ENCODE measurements at places on chromosomes 1 and 21.

- no peak for DNase-seq
These were observed 53.6 kb downstream of the LRRC8C start for GRCh38 chr1:89686520-89686919.

DNA sequence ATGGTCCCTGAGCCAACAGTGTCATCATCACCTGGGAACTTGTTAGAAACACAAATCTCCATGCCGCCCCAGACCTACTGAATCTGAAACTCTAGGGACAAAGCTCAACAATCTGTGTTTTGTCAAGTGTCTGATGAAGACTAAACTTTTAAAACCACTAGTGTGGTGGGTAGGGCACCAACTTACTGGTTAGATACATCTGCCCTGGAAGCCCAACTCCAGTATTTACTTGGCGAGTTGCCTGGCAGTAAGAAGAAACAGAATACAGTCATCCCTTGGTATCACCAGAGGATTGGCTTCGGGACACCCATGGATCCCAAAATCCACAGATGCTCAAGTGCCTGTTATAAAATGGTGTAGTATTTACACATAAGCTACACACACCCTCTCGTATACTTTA is 367.9 kb upstream of the DUSP10 start:
- no peak for DNase-seq

DNA sequence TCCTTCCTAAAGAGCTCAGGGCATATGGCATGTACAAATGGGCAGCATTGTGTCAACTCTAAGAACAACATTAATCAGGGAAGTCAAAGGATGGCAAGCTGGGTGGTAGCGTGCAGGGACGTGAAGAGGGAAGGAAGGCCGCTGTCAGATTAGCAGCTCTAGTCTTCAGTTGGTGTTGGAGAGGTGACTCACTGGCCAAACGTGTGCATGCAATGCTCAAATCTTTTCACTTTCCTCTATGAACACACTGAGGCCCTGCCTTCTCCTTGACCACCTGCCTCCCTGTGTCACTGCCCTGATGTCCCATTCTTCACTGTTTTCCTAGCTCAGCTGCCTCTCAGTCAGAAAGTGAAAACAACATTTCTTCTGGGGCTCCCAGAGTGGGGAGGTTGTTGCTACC is 5.9 kb upstream of the PIGR start:
- no peak for DNase-seq

DNA sequence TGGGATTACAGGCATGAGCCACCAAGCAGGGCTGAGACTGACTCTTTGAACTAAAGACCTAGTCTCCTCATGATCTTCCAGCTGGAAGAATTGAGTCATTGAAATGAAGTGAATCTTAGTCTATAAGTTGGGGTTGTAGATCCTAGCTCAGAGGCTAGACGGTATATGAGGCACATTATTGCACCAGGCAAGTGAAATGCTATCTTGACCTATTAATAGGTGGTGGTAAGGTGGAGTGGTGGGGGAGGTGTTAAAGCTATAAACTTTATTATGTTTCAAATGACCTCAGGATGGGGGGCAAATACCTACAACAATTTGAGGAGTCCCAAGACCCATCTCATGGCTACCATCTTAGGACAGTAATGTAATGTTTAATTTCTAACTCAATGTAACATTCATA is 36.8 kb upstream of the SLC16A1 start:
- no peak for DNase-seq

GRCh38 chr21:14964621-14965020 is 100.2 kb downstream of the NRIP1 start:
- no peak for DNase-seq

- DNase-seq: no peak
These were observed 15.5 kb downstream of the CSMD2 start for GRCh38 chr1:34149501-34149900.

GRCh38 chr1:171257607-171258076 is 9.3 kb downstream of the FMO1 start:
- no peak for DNase-seq

- no peak for DNase-seq
These were observed 11.8 kb downstream of the NHLH2 start for GRCh38 chr1:115829023-115829674.

GRCh38 chr1:40929155-40929554 is 50.3 kb upstream of the CTPS1 start:
- no peak for DNase-seq

DNA sequence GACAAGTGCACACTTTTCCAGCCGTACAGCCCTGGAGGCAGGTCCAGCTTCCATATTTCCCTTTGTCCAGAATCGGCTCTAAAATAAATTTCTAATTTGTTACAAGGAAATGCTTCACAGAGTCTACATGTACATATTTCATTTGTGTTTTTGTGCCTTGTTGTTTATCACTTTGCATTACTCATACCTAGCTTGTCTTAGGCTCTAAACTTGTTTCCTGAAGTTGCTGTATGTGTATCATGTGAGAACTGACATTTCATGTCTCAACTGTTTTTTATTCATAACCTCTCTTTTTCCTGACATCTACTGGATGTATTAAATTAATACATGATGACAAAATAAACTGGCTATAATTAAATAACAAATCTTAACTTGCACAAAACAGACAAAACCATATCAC is 7.5 kb downstream of the CYYR1 start:
- DNase-seq: no peak

Data from esophagus squamous epithelium (tissue), 5 donors.